ENCODE measurements at places on chromosomes 7 and 10. TPM values are rescaled to one million over a fixed set of nuclear protein-coding genes. Genes with fewer than 3 reads are reported as not detected.

Gene SPDYE2B
- not detected for total RNA-seq

Gene FBXO24
- total RNA-seq, result 2.6 TPM

Gene FAM171A1
- total RNA-seq, result 3.3 TPM

Gene CPEB3
- 1.4 TPM for total RNA-seq

Gene ACTL6B
- total RNA-seq, result not detected

Gene RAB19
- 13.3 TPM for total RNA-seq

Gene TYSND1
- 10.9 TPM for total RNA-seq

Gene BICC1
- not detected for total RNA-seq

Gene FLNC
- total RNA-seq, result 0.05 TPM

Gene SP8
- total RNA-seq, result not detected

Gene GRID2IP
- 0.21 TPM for total RNA-seq

Gene GTPBP10
- 32.9 TPM for total RNA-seq

Gene CLCN1
- total RNA-seq, result 0.17 TPM

Gene INA
- total RNA-seq, result 0.15 TPM

Gene XRCC2
- 15.0 TPM for total RNA-seq

DNA sequence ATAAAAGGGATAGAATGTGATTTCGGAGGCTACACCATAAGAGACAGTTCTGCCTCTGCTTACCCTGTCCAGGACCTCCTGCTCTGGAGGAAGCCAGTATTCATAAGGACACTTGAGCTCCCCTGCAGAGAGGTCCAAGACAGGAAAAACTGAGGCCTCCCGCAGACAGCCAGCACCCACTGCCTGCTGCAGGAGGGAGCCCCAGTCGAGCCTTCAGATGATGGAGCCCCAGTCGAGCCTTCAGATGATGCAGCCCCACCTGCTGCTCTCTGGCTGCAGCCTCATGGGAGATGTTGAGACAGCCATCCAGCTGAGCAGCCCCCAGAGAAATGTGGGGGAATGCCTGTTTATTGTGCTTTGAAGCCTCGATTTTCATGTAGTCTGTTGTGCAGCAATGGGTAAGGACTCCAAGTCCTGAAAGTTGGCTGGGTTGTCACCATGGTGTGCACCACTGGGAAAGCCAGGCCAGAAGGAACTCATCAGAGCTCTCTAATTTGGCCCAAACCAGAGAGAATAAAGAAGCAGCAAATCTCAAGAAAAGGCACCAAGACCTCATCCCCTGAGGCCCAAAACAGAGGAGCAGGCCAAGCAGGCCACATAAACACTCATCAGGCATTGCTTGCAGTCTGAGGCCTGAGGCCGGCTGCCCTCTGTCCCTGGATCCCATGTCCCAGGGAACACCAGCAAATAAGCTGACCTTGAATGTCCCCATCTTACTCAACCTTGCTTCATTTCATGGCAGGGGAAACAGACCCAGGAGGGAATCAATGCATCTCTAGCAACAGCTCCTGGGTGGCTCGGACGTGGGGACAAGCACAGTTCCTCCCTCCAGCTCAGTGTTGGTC, 30.9 kb downstream of the CALML5 start:
- no peak for DNase-seq

DNA sequence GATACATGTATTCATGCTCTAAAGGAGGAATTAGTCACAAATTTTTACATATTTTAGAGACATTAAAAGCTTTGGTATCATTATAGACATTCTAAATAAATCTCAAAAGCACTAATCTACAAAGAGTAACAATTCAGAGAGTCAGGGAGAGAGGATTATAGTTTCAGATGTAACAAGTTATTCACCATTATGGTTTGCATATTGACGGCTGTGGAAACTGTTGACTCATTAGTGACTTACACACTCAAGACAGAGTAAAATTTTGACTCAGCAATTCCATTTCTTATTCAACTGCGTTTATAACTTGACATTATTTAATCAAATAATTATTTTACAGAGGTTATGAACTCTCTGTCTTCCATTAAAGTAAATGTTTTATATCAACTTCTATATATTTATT, 95.4 kb upstream of the SEMA3C start:
- DNase-seq, result no peak

DNA sequence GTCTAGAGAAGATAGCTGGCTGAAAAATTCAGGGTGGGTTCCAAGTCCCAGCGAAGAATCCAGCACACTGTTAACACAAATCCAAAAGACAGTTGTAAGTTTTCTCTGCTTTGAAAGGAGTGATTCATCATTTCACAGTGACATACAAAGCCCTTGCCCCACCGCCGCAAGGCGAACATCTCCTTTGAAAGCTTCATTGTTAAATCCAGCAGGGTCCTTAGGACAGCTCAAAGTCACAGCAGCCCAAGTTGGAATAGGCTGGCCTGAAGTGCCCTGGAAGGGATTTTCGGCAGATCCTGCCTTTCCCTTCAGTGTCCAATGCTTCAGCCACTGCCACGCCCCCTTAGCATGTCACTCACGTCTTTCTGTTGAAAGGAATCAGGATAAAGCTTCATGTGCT, 526.1 kb downstream of the CALN1 start:
- DNase-seq, result no peak

DNA sequence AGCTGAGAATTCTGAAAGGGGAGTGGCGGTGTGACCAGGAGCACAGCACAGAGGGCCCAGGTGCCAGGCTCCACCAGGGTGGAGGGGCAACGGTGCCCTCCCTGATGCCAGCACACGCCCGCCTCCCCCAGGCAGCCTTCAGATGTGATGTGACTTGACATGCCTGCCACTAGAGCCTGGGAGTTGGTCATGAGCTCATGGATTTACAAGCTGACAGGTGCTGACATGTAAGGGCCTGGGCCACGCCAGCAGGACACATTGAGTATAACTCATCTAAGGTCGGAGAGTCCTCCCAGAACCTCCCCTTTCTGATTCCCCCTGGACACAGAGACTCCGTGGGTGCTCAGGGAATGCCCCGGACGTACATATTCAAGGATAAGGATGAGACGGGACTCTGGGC, 74.2 kb downstream of the LSM5 start:
- DNase-seq, result no peak

- peak; percentile 72 for DNase-seq
Observed at GRCh38 chr10:14507176-14507575, 176.5 kb upstream of the FRMD4A start.

- DNase-seq, result no peak
Observed at GRCh38 chr10:44216073-44216472, 168.8 kb downstream of the CXCL12 start.

DNA sequence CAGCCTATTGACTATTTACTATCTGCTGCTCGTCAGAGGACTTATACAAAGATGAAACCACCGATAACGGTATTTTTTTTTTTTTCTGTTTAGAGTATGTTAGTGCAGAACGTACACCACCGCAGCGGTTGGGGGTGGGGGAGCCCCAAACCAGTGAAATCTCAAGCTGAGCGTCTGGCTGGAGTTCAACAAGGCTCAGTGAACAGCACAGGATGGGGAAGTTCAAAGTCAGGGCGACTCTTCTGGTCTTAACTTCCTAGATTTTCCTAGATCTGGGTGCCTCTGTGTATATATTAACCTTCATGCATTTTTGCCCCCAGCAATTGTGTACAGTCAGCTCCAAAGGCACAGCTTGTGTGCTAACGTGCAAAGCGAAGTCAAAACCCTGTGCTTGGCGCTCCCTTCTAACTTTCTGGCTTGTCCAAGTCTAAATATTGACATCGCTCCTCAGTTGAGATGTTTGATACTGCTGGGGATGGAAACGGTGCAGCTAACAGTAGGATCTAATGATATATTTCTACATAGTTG, 1.1 kb downstream of the RHOBTB1 start:
- peak; percentile 53 for DNase-seq

GRCh38 chr10:78533098-78533497, 499.4 kb downstream of the RPS24 start:
- no peak for DNase-seq

DNA sequence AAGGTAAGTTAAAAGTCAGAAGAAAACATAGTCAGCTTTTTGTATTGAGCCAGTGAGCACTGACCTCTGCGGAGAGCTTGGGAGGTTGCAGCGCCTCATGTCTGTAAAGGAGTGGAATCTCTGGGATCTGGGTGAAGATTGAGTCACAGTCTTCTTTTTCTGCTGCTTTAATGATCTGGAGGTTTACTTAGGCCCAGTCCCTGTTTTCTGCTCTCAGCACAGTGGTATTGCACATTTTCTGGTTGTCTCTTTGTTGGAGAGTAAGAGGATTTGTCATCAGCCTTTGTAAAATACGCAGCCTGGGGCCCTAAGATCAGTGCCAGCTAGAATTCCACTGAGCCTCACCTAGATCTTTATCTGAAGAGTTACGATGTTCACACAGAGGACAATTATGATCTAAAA, 58.3 kb upstream of the GJD4 start:
- no peak for DNase-seq

- no peak for DNase-seq
Observed at GRCh38 chr10:43166207-43166879, 28.1 kb downstream of the CSGALNACT2 start.

GRCh38 chr7:96449094-96449493, 127.2 kb upstream of the SLC25A13 start:
- DNase-seq, result no peak

GRCh38 chr7:2198206-2198605, 34.5 kb downstream of the MAD1L1 start:
- no peak for DNase-seq

DNA sequence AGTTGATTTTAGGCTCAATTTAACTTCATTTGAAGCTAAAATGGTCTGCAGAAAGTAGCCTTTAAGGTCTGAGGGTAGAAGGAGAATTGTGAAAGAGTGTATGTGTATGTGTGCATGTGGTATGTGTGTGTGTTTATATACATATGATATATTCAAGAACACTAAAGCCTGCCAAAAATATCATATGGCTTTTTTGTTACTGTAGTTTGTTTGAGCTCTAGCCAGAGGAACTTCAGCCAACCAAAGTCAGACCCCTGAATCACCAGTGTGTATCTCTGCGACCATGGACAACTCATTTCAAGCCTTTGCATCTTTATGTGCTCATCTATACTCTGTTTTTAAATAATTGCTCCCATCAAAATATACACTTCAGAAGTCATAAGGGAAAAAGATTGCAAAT, 58.4 kb upstream of the HDAC9 start:
- no peak for DNase-seq

- no peak for DNase-seq
Observed at GRCh38 chr7:93897680-93898079, 7.1 kb upstream of the TFPI2 start.

DNA sequence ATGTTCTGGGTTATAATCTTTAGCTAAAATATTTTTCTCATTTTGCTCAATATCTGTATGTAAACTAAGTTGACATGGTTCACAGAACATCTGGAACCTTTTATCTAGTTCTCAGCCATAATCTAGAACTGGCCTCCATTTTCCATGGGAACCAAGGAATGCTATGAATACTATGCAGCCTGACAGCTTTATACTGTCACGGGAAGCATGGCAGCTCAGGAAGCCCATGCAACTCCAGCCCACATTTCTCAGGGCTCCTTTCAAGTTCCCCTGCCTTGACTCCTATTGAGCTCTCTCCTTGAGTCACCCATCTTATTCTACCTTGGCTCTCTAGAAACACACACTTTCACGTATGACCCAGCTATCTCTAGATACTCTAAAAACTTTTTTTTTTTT, 36.6 kb upstream of the PRKAR2B start:
- DNase-seq, result no peak

DNA sequence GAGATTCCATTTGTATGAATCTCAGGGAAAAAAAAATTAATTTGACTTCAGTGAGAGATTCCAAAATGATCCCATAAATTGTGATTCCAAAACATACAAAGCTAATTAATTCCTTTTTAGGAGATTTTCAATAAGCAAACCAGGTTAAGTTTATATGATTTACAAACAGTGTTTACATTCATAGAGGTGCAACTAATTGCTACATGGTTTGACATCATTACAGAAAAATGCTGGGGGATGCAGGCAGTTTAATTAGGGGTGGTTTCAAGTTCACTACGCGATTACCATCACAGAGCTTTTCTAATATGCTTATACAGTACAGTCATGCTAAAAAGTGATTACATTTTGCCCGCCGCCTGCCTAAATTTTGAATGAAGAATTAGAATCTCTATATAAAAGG, 143.2 kb upstream of the MGMT start:
- no peak for DNase-seq

- no peak for DNase-seq
Observed at GRCh38 chr10:14911801-14912200, 33.1 kb downstream of the SUV39H2 start.

GRCh38 chr10:61135276-61135721, 191.3 kb upstream of the RHOBTB1 start:
- DNase-seq, result no peak

GRCh38 chr10:14611968-14612693, 162.6 kb downstream of the FAM107B start:
- no peak for DNase-seq

DNA sequence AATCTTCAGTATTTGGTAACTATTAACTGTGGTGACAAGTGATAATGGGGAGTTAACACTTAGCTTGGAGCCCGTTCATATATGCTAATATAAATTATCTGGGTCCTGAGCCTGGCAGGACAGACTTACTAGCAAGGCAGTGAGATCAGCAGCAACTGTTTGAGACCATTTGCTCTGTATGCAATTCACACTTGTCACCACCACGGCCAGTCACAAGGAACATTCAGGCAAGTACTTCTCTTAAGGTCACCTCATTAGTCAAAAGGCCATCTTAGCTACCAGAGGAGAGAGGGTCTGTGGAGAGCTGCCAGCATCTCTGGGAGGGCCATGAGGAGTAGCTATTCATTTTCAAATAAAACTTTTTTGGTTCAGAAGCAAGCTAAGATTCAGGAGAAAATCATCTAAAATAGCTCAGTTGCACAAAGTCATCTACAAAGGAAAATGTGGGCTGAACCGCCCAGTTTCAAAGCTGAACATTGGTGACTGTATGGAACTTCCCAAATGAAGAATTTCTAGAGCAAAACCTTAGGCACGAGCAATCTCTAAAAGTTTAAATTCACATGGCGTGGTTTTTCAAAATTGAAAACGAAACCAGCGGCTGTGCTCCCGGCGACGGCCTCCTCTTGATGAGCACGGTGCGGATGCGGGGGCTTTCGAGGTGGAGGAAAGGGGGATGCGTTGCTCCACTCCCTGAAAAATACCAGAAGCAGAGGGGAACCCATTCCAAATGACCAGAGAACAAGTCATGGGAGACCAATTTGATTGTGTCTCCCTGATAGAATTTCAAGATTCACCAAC, 233.5 kb upstream of the MGMT start:
- DNase-seq, result no peak

DNA sequence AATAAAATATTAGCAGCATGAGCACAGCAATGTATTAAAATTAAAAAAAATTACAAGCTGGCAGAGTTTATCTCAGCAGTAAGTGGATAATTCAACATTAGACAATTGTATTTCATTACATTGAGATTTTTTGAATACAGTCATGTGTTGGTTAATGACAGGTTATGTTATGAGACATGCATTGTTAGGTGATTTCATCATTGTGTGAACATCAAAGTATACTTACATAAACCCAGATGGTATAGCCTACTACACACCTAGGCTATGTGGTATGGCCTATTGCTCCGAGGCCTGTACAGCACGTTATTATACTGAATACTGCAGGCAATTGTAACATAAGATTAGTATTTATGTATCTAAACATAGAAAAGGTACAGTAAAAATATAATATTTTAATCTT, 29.7 kb downstream of the CCDC6 start:
- DNase-seq, result no peak
